ENCODE measurements at places on chromosomes 16 and 17.

- DNase-seq = no peak
These were observed 26.9 kb downstream of the HSD17B2 start for GRCh38 chr16:82061861-82062525.

DNA sequence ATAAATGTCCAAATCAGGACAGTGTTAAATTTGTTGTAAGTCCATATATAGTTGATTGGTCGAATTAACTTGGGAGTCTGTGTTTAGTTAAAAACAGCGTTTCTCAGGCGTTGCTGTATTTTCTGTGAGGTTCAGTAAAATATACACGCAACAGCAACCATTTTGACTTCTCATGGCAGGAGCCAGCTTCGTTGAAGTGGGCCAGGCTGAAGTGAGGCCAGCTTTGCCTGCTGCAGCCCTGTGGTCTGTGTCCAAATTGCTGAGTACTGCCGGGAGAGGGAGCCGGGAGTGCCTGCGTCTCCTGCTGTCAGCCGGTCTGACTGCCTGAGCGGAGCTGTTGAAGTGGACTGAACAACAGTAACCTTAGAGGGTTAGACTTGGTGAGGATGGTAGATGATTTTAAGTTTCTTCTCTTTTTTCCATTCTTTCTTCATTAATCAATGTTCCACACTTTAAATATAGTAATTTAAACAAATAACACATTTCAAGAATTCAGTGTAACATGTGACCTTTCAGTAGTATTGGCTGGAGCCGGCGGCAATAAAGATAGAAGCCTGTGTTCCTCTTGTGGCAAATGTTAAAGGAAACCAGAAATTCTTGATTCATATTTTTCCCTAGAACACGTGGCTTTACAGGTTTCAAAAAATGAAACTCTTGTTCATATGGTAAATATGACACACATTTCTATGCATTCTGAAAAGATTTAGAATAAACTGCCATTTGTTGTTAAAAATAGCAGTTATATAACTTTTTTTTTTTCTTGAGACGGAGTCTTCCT lies 37.0 kb upstream of the ZNF750 start:
- peak; percentile 21 for DNase-seq

DNA sequence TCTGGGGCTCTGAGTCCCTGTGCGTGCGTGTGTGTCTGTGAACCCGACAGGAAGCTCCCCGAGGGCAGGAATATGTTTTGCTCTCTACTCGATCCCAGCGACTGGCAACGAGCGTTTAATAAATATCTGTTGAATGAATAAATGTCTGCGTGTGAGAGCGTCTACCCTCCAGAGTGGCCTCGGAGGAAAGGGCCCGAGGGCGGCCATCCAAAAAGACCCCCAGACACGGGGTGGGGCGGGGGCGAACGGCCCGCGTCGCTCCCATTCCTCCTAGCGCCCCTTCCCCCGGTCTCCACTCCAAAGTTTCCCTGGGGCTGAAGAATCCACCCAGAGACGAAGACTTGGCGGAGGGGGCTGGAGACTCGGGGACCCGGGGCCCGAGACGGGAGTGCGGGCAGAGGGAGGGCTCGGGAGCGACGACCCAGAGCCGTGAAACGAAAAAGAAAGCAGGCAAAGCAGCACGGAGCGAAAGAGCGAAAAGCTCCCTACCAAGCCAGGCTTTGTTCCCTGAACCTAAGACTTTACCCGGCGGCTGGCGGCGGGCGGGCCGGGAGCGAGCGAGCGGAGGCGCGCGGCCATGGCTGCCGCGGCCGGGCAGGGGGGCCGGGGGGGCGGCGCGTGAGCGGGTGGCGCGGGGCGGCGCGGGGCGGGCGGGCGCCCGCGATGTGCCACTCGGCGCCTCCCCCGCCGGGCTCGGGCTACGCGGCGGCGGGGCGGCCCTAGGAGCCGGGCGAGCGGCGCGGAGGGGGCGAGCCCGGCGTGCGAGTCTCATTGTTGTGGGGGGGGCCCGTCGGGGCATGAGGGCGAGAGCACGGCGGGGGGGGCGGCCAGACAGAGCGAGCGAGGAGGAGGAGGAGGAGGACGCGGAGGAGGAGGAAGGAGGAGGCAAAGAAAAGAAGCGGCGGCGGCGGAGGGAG lies at the start of gene MLLT6:
MLLT6 (plus strand) TSS at position 668 of the 917 bp plus-strand sequence. CDS start 360 bp downstream, outside the sequence.
- peak; percentile 74 for DNase-seq

- DNase-seq = peak; percentile 22
These were observed 7.9 kb downstream of the ENGASE start for GRCh38 chr17:79082311-79083190.

GRCh38 chr16:85166281-85166680 lies 54.0 kb upstream of the CIBAR2 start:
- DNase-seq = no peak

GRCh38 chr17:17556671-17557070 lies 34.8 kb downstream of the PEMT start:
- DNase-seq = no peak

- no peak for DNase-seq
These were observed 414.1 kb upstream of the SALL1 start for GRCh38 chr16:51565184-51565583.

DNA sequence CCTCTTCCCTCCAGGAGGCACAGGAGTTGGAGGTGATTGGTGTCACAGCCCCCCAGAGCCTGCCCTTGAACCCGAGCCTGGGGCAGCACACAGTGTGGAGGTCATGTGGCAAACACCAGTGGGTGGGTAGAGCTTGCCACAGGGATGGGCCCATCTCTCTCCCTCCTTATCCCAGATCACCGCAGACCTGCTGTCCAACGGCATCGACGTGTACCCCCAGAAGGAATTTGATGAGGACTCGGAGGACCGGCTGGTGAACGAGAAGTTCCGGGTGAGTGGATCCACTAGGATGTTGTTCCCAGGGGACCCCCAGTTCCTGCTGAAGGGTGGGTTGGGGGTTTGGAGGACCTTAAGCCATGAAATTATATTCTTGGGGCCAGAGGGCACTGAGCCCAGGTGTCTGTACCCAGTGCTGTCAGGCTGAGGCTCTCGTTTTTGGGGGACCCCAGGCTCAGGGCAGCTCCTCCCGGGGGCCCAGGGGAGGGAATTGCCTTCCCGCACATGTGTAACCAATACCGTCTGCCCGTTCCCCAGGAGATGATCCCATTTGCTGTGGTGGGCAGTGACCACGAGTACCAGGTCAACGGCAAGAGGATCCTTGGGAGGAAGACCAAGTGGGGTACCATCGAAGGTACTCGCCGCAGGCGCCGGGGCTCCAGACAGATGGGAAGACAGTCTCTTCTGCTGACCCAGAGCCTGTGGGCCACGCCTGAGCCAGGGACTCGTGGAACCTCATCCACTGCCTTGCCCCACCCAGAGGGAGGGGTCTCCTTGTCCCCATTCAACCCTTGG lies 351.9 kb downstream of the SEC14L1 start:
- DNase-seq = no peak

DNA sequence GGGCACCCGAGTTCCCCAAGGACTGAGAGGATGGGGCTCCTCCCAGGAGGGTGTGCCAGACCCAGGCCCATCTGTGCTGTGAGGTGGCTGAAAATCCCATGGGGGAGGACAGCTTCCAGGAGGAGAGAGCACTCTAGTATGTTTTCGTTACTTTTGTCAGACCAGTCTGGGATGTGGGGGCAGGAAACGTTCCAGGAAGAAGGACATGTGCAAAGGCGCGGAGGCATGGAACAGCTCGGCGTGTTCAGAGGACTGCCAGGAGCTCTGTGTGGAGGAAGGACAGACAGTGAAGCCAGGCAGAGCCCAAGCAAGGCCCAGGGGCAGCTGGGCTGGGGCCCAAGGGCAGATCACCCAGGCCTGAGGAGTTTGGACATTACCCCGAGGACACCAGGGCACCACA lies 7.0 kb downstream of the CA4 start:
- no peak for DNase-seq

DNA sequence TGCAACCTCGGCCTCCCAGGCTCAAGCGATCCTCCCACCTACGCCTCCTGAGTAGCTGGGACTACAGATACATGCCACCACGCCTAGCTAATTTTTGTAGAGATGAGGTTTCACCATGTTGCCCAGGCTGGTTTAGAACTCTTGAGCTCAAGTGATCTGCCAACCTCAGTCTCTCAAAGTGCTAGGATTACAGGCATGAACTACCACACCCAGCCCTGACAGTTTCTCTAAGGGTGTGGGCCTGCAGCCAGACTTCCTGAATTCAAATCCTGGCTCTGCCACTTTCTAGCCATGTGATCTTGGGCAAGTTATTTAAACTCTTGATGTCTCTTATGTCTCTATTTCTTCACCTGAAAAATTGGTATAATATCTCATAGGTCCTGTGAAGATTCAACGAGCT lies 5.6 kb downstream of the CUEDC1 start:
- DNase-seq = no peak

DNA sequence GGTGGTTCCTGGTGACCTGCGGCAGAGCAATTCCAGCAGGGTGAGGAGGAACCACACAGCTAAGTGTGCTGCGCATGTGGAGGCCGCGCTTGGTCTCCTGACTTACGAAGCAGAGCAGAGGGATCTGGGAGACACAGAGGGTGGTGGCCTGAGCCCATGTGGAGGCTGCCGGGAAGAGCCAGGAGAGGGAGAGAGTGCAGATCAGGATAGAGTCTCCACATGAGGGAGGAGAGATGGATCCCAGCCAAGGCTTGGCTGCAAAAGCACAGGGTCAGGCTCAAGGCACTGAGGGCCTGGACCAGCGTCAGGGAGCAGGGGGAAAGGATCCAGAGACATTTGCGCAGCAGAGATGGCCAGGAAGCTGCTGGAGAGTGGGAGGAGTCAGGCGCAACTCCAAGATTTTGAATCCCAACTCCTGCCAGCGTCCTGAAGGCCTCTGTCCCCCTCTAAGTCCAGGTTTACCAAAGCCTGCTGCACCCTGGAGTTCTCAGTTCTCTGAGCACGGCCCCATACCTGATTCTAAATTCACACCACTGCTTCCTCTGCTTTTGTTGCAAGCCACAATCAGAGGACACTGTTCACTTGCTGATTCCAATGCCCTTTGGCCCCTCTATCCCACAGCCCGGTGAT lies 11.3 kb upstream of the MLLT6 start:
- DNase-seq = no peak

GRCh38 chr17:48790607-48791127 lies 26.4 kb downstream of the TTLL6 start:
- no peak for DNase-seq

DNA sequence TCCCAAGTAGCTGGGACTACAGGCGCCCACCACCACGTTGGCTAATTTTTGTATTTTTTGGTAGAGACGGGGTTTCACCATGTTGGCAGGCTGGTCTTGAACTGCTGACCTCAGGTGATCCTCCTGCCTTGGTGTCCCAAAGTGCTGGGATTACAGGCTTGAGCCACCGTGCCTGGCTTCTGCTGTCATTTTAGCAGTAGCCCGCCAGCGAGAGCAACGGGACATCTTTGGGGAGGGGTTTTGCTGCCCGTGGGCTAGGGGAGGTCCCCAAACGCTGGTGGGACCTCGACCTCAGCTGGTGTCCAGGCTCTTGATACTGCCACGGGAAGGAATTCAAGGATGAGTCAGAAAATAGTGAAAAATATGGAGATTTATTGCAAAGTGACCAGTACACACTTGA lies 108.1 kb upstream of the CACNG5 start:
- no peak for DNase-seq

DNA sequence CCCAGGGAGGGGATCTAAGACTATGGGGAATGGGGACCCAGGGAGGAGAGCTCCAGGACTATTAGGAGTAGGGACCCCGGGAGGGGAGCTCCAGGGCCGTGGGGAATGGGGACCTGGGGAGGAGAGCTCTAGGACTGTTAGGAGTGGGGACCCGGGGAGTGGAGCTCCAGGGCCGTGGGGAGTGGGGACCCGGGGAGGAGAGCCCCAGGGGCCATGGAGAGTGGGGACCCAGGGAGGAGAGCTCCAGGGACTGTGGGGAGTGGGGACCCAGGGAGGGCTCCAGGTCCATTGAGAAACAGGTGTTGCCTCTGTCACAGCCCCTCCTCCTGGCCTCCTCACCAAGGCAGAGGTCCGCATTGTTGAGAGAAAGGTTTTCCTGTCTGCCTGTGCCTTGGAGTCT lies 16.0 kb downstream of the MPRIP start:
- DNase-seq = no peak

- DNase-seq = no peak
These were observed 439 bp downstream of the TRIM25 start for GRCh38 chr17:56913353-56913866.

GRCh38 chr17:66716236-66717026 lies 118.5 kb upstream of the CACNG5 start:
- no peak for DNase-seq

- DNase-seq = no peak
These were observed 472.1 kb upstream of the C16orf82 start for GRCh38 chr16:26594666-26595065.

DNA sequence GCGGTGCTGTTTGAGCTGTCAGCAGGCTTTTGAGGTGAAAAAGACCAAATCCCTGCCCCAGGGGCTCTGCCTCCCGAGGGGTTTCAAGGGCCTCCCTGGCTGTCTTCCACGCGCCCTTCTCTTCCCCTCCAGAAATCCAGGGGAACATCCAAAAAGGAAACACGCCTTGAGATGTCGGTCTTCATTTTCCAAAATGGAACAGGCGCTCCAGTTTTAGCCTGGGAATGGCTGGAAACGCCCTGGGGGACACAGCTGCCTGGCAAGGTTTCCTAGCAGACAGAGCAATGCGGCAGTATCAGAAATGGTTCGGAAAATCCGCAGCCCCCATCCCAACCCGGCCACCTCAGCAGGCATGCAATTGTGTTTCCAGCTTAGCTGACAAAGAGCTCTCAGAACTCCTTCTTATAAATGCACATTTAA lies 16.6 kb upstream of the LITAF start:
- DNase-seq = no peak

- no peak for DNase-seq
These were observed 104.2 kb downstream of the CDK5R1 start for GRCh38 chr17:32590974-32591373.

DNA sequence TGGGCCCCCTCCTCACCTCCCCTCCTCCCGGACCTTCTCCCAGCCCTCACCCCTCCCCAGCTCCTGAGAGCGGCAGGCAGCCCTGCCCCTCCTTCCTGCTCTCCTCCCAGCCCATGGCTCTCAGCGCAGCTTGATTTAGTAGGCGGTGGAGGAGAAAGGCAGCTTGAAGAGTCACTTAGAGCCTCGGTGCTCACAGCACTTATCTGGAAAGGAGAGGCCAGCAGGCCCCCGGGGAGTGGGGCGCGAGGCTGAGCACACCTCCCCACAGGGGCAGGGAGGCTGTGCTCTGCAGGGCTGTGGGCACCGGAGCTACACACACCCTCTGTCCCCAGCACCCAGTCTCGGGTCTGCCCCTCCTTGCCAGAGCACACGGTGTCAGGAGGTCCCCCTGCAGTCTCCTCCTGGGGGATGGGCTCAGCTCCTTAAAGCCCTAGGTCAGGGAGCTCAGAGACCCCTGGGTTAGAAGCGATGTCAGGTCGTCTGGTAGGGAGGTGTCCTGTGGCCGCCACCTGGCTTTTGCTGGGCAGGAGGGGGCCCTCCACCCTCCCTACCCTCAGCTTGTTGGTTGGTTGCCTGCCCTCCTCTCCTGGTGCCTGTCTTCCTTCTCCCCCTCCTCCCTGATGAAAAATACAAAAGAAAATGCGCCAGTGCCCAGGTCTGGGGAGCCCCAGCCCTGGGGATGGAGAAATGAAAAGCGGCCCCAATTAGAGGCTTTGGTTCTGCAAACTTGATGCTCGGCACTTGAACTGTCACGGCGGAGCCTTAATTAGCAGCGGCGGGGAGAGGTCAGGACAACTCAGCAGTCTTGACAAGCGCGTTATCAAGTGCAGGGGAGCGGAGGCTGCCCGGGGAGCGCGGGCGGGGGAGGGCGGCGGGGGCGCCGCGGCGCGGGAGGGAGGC lies 151.1 kb upstream of the GSE1 start:
- no peak for DNase-seq

Data from CD8-positive, alpha-beta memory T cell (primary cell).